ENCODE measurements at places on chromosomes 6 and 20. TPM values are rescaled to one million over a fixed set of nuclear protein-coding genes. Genes with fewer than 3 reads are reported as not detected.

DNA sequence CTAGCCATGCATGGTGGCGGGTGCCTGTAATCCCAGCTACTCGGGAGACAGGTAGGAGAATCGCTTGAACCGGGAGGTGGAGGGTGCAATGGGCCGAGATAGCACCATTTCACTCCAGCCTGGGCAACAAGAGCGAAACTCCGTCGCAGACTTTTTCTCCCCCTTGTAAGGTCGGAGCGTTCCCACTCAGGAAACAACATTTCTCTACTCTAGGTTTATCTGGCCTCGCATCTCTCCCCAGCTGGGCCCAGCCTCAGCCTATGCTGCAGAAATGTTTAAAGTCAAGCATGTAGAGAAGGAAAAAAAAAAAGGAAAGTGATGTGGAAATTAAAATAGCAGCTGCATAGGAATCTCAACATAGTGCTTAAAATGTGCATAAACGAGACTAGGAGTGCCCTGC, 172.3 kb downstream of the TRIM27 start:
- no peak for DNase-seq

GRCh38 chr6:32216285-32216684, 7.6 kb downstream of the NOTCH4 start:
- no peak for DNase-seq

DNA sequence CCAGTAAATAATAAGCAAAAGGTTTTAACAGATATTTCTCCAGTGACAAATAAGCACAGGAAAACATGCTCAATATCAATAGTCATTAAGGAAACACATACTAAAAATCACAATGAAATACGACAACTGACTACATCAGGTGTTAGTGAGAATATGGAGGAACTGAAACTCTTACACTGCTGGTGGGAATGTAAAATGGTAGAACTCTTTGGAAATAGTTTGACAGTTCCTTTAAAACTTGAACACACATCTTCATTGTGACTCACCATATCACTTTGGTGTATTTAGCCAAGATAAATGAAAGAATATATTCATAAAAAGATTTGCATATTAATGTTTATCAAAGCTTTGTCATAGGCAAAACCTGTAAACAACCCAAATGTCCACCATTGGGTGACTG, 11.3 kb upstream of the MAP3K5 start:
- no peak for DNase-seq

DNA sequence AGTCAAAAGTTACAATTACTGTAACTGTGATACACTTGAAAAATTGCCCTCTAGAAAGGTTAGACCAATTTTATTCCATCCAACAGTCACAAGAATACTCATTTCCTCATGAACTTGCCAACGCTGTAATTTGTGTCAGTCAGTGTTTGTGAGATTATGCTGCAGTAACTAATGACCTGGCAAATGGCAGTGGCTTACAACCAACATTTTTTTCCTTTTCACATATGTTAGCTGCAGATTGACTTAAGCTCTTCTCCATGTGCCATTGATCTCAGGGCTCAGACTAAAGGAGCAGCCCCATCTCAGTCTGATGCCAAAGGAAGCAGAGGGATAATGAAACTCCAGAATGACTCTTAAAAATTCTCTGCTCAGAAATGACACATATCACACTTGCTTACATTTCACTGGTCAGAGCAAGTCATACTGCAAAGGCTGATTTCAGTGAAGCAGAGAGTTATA, 92.3 kb upstream of the ELOVL5 start:
- no peak for DNase-seq

DNA sequence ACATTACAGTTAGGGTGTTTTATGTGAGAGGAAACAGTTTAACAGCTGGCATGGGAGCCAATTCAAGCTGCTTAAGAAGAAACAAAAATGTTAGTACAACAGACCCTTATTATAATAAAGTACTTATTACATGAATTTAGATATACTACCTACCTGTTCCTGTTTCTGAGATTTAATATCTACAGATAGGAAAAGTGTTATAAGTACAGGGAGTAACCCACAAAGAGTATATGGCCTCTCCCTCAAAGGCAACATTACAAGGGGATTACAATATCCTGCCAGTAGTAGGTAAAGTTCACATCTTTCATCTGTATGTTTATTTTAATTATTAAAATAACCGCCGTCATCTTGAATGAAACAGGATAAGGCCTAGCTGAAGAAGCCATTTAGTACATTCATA, 1.8 kb upstream of the ME1 start:
- no peak for DNase-seq

DNA sequence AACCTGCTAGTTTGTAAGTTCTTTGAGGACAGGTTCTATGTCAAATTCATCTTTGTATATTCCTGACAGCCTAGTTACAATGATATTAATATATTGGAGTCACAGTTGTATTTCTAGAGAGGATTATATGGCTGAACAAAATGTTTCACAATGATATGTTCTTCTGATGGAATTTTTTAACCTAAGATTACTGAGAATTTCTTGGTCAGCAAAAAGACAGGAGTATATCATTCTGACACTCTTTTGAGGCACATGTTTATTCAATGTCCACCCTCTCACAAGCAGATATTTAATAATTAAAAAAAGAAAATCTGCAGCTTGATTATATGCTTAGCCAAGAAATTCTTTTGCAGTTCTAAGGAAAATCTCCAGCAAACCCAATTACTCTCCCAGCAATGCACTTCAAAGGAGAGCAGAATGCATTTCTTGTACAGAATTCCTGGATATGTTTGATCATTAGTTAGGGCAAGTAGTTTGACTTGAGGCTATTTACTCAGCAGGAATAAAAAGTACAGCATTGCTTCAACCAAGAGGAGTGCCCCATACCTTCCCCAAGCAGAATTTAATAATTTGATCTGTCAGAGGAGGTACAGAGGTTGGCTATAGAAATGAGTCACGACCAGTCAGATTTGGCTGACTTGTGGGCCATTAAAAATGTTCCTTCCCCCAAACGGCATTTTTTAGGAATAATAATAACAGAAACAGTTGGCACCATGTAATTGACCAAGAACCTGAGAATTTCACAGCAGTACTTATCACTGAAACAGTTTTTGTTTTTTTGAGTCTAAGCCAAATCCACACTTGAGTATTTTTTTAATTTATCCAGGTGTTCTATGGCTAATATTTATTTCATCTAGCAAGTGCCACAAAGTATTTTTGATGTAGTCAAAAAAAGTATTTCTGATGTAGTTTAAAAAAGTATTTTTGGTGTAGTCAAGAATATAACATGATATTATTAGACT, 508.1 kb upstream of the FLRT3 start:
- no peak for DNase-seq

GRCh38 chr20:11792568-11792953, 125.1 kb upstream of the BTBD3 start:
- no peak for DNase-seq

GRCh38 chr6:168182366-168182765, 103.4 kb upstream of the FRMD1 start:
- DNase-seq = no peak

DNA sequence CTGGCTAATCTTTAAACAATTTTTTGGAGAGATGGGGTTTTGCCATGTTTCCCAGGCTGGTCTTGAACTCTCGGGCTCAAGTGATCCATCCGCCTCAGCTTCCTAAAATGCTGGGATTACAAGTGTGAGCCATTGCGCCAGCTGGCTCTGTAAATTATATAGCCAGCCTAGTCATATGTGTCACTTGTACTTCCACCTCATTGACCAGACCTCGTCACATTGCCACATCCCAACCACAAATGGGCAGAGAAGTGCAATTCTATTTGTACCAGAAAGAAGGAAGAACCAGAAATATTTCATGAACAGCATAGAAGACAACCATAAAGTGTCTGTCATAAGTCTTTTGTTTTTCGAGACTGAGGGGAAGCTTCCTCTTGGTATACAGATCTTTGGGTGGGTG, 304.9 kb upstream of the RNF24 start:
- DNase-seq = no peak

DNA sequence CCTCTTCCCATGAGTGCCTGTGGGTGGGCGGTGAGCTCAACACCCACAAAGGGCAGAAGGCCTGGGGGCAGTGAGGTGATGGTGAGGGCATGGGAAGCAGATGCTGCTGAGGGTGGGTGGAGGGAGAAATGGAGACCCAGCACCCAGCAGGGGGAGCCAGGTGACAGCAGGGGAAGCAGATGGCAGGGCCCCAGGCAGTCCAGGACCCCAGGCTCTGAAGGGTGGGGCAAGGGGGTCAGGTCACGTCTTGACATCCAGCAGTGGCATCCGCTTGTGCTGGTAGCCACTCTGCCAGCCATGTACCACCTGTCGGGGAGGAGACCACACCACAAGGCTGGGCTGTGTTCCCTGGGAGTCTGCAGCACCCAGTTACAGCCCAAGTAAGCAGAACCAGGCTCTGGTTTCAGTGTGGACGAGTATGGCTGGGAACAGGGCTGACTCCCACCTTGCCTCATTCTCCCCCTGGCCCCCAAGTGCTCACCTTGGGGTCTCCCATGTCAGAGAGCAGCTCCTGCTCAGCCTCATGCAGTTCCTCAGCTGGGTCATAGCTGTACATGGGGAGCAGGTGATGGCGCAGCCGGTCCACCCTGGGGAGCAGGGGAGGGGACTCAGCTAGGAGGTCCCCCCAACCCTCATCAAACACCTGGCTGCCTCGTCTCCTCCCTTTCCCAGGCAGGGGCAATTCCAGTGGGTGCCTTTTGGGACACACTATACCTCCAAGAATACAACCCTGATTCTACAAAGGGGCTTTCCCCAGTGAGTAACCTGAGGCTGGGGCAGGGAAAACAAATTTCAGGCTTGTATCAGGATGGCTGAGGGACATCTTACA, 2.0 kb downstream of the SMIM29 start:
- peak; percentile 69 for DNase-seq

DNA sequence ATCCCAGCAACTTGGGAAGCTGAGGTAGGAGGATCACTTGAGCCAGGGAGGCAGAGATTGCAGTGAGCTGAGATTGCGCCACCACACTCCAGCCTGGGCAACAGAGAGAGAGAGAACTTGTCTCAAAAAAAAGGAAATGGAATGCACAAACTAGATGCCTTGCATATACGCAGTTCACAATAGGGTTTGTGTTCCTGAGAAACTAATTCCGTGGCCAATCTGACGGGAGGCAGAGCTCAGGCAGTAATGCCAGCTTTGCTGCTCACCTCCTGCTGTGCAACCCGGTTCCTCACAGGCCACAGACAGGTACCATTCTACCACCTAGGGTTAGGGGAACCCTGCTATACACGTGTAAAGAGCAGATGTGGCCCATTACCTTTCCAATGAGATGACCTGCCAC, 1.4 kb downstream of the CDK5RAP1 start:
- no peak for DNase-seq

DNA sequence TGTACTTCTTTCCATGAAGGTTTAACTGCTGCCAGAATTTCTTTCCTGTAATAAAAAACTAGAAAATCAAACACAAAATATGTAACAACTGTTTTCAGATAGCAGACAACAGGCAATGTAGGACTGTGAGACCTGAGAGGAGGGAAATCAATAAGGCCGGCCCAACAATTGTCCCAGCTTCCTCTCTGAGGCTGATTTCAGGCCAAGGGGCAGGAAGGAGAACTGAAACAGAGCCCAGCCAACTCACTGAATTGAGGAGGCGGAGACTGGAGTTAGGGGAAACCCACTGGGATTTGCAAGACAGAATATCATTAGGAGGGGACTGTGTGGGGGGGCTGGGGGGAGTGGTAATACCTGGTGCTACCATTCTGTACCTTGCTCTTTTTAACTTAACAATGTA, 42.2 kb downstream of the FLRT3 start:
- DNase-seq = no peak

GRCh38 chr20:46575937-46576461, 25.5 kb upstream of the OCSTAMP start:
- peak; percentile 51 for DNase-seq

- DNase-seq = no peak
These were observed 232.2 kb downstream of the ERMARD start for GRCh38 chr6:169983651-169984050.

GRCh38 chr20:13995086-13995665, at the start of gene MACROD2:
Gene MACROD2, plus strand, starts transcription at chr20:13995516.
- peak; percentile 28 for DNase-seq

DNA sequence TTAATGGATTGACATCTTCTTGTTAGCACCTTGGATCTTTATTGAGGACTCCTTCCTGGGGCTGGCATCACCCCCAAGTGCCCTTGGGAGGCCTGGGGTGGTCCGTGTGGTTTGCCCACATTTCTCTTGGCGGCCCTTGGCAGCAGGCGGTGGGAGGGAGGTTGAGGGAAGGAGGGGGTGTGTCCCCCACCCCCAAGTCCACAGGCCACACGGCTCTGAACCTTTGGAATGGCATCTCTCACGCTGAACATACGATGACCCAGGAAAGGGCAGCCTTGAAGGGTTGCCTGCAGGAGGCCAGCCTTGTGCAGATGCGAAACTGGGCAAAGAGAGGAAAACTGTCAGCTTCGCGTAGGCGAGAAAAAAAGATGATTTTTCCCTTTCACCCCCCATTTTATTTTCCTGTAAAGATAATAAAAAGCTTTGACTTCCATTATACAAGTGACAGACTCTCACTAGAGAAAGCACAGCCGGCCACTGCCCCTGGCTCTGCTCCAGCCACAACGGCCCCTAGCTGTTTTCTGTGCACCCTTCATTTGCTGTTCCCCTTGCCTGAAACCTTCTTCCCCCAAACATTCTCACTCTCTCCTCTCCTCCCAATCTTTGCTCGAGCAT, 56.2 kb downstream of the SLC2A10 start:
- no peak for DNase-seq

DNA sequence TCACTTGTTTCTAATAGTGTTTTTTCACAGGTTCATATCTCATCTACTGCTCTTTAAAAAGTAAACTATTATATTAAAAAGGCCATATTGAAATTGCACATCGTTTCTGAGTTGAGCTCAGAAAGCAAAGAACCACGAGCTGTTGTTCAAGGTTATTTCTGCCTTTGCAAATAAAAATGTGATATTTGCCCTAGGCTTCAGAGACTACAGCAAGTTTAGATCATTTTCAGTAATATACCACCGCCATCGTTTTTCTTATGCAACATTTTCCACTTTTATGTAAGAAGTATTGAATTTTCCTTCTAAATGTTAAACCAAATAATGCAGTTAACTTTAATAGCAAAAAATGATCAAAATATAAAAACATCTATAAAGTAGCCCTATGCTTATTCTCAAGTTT, 71.1 kb downstream of the DST start:
- DNase-seq = no peak

DNA sequence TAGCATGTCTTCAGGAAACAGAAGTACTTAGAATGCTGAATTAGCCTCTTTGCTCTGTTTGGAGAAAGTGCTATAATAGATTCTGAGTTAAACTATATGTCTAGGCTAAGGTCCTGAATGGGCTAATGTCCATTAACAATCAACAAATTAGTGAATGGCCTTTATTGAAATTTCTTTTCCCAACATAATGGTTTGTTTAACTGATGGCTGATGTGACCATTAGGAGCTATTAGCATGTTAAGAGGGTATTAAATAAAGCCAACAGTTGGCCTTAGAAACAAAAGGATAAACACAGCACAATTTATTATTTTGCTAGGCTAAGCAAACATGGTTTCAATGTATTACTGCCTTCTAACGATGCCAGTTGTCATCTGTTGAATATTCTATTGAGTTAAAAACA, 234.3 kb upstream of the HS3ST5 start:
- no peak for DNase-seq

SCGN gene
- total RNA-seq = not detected

OGFR gene
- 55.2 TPM for total RNA-seq

OR2H1 gene
- not detected for total RNA-seq

SUMO4 gene
- 3.7 TPM for total RNA-seq

TXLNB gene
- total RNA-seq = 0.11 TPM

SCAND1 gene
- 46.4 TPM for total RNA-seq

EBF4 gene
- total RNA-seq = 1.1 TPM

RNASET2 gene
- 70.2 TPM for total RNA-seq

CCN6 gene
- total RNA-seq = not detected

LRRC1 gene
- 1.9 TPM for total RNA-seq

KHDC1L gene
- total RNA-seq = not detected

PDE10A gene
- not detected for total RNA-seq

OPRL1 gene
- total RNA-seq = 0.63 TPM

RNF182 gene
- total RNA-seq = not detected

EYA4 gene
- not detected for total RNA-seq

Data from activated CD8-positive, alpha-beta T cell treated with anti-CD3 and anti-CD28 coated beads for 36 hours (primary cell).